Right kidney (tissue), 9 donors: ENCODE measurements at places on chromosomes 16 and 17.

- no peak for DNase-seq
These were observed 4.3 kb upstream of the GGA2 start for GRCh38 chr16:23514381-23515152.

DNA sequence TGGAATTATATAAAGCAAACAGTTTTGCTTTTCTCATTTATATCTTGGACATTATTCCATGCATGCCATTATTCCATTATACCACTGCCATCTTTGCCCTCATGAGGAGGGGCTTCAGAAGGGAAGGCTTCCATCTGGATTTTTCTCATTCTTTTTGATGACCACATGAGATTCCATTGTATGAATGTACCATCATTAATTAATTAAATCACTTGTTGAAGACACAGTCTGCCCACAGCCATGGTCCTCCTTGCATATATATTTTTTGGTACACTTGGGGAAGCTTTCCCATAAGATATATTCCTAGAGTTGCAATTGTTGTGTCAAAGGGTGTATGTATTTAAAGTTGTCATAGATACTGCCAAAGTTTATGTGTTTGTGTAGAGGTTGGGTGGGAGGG, 7.1 kb downstream of the ARL4D start:
- DNase-seq: no peak

DNA sequence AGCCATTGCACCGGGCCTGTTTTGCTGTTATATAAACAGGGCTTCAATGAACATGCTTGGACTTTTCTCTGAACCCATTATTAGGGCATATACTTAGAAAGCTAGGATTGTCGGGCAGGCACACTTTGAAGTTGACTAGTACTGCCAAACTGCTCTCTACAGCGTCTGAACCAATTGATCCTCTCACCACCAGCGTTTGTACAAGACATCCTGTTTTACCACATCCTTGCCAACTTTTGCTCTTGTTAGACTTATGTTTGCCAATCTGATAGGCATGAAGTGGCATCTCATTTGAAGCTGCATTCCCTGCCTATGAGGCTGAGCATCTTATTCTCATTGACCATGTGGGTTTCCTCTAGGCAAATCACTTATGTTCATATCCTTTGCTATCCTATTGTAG, 7.4 kb upstream of the PPP1R9B start:
- no peak for DNase-seq

GRCh38 chr17:76394166-76394565, 9.8 kb downstream of the SPHK1 start:
- no peak for DNase-seq

- no peak for DNase-seq
These were observed 23.1 kb downstream of the CDC42EP4 start for GRCh38 chr17:73288534-73289302.

- no peak for DNase-seq
These were observed 27.5 kb upstream of the NKD1 start for GRCh38 chr16:50520451-50521245.

- DNase-seq: peak; percentile 33
These were observed 185.8 kb downstream of the SNX29 start for GRCh38 chr16:12162151-12162985.

- DNase-seq: no peak
These were observed 5.5 kb downstream of the SEC14L1 start for GRCh38 chr17:77146246-77146632.

- DNase-seq: no peak
These were observed 29.7 kb upstream of the WSB1 start for GRCh38 chr17:27264068-27264812.

DNA sequence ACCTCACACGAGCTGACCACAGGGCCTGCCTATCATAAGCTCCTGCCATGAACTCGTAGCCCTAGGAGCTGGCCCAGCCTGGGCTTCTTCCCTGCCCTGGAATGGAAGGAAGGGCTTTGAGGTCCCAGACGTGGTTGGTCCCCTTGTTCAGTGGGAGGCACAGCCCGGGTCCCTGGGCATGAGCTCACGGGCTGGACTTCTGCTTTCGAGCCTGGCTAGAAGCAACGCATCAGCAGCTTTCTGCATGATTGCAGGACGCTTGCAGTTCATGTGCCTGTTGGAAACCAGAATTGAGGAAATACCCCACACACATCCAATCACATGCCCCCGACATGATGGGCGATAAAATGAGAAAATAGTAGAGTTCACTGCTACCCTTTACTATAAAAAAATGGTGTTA, 293.3 kb downstream of the MAF start:
- DNase-seq: no peak

GRCh38 chr16:66400503-66401380, 26.4 kb upstream of the BEAN1 start:
- no peak for DNase-seq

DNA sequence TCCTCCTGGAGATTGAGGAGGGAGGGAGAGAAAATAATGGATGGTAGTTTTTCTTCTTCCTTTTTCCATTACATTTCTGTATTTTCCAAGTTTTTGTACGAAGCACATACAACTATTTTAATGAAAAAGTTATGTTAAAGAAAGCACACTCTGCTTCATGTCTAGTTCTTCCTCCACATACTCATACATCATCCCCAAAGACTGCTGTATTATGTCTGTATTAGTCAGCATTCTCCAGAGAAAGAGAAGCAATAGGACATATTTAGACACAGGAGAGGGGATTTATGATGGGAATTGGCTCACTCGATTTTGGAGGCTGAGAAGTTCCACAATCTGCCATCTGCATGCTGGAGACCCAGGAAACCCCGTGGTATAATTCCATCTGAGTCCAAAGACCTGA, 10.1 kb upstream of the ACSM2A start:
- DNase-seq: no peak

DNA sequence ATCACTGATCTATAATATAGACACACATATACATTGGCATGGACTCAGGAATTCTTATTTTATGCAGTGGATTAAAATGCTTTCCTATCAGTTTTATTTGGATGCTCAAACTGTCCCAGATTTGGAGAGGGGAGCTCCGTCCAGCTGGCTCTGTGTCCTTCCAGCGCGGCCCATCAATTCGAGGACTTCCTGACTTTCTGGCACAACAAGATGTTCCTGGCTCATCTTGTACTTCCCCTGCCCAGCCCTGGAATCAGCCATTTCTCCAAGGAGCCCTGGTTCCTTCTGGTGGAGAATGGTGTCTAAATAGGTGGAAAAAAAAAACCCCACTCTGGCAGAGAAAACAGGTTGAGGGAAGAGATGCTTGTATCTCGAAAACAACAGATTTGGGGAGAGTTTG, 94.5 kb downstream of the CRISPLD2 start:
- DNase-seq: no peak

- no peak for DNase-seq
These were observed 173.6 kb downstream of the IRF8 start for GRCh38 chr16:86072328-86073102.

GRCh38 chr17:48542114-48542656, 2.7 kb downstream of the HOXB2 start:
- DNase-seq: peak; percentile 87

GRCh38 chr17:77346765-77347164, 206.0 kb downstream of the SEC14L1 start:
- DNase-seq: no peak

GRCh38 chr16:85321509-85322271, 209.4 kb upstream of the CIBAR2 start:
- DNase-seq: peak; percentile 50

DNA sequence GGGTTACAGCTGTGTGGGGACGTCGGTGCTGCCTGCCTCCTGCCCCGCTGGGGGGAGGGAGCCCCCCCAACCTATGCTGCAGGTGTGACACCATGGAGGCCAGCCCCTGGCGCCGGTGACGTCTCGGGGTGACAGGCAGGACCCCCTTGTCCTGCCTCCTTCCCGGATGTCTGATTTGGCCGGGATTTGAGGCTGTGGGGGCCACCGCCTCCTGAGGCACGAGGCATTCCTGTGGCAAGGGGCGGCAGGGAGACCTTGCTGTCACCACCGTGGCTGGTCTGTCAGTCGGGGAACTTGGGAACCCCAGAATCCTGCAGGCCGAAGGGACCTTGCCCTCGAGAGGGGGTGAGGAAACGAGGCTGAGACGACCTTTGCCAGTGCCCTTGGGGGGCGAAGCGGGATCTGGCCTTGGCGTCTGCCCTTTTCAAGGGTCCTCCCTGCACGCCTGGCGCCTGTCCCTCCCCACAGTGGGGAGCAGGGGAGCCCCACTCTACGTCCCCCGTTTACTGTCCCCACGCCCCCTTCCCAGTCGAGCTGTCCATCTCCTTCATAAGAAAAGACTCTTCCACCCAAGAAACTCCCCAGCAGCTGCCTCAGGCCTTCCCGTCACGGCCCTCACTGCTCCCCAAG, 74.4 kb downstream of the METRNL start:
- DNase-seq: no peak
